Spleen (tissue), 13 donors: ENCODE measurements at places on chromosomes 6 and 20. TPM values are rescaled to one million over a fixed set of nuclear protein-coding genes. Genes with fewer than 3 reads are reported as not detected.

DNA sequence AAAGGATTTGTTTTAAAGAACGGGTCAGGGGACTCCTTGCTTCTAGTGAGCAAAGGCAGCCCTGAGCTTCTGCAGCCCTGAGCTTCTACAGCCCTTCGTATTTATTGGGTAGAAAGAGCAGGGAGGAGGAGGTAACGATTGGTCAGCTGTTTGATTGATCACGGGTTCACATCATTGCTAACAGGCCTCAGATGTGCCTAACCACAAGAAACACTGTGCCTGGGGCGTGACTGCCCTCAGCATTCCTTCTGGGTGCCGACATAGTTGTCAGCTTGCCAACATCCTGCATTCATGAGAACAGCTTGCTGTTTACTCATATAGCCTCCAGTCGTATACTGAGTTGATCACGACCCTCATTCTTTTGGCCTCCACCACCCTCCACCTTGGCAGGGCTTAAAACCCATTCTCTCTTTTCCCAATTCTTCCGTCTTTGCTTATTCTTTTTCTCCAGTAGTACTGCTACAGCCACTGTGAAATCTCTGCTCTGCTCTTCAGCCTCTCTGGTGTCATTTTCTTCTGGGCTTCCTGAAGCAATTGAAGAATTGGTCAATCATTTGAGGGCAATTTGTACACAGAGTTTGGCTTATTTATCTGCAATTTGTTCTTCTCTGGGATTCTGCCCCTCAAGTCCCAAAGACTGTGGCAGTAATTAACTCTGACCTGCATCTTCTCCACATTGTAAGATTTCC is 25.4 kb upstream of the NOP56 start:
- DNase-seq: no peak

DNA sequence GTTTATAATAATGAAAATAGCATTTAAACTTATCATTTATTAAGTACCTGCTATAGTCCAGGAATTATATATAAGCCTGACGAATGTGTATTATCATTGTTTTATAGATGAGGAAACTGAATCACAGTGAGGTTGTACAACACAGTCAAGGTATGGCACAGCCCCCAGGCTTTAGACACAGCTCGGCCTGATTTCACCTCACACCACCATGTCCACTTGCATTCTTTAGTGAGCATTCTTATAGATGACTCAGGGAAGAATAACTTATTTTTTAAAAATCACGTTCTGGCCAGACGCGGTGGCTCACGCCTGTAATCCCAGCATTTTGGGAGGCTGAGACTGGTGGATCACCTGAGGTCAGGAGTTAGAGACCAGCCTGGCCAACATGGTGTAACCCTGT is 289.0 kb downstream of the SYNE1 start:
- DNase-seq: no peak

- DNase-seq: no peak
Measured at GRCh38 chr20:50281831-50282591, 91.4 kb downstream of the CEBPB start.

GRCh38 chr6:67593247-67593646 is 1041.8 kb upstream of the ADGRB3 start:
- DNase-seq: no peak

GRCh38 chr20:16271450-16271849 is 301.8 kb downstream of the KIF16B start:
- no peak for DNase-seq

ECI2 gene
- 34.9 TPM for polyA plus RNA-seq

DNA sequence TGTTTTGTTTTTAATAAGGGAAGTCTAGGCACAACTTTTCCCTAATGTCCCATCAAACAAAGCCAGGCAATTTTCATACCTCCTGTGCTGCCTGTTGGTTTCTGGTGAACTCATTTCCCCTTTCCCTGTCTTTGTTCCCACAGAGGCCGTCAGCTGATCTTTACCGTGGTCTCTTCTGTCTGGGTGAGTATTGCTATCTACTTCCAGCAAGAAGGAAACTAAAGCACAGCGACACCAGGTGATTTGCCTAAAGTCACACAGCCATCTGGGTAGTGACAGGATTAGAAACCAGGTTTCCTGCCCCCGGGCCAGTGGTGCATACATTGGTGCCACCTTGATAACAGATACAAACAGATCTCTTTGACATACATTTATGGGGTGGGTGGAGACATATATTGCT is 59.6 kb downstream of the RAB44 start:
- no peak for DNase-seq

- no peak for DNase-seq
Measured at GRCh38 chr6:98137391-98137790, 697.0 kb upstream of the POU3F2 start.

SMPDL3A gene
- polyA plus RNA-seq: 12.7 TPM

PRICKLE4 gene
- 0.61 TPM for polyA plus RNA-seq

SMIM28 gene
- not detected for polyA plus RNA-seq

- no peak for DNase-seq
Measured at GRCh38 chr6:166418691-166419143, 36.0 kb upstream of the MPC1 start.

VNN1 gene
- 2.9 TPM for polyA plus RNA-seq

EPB41L1 gene
- polyA plus RNA-seq: 1.5 TPM

TCF21 gene
- 6.5 TPM for polyA plus RNA-seq

- DNase-seq: no peak
Measured at GRCh38 chr20:1987826-1988225, 6.0 kb downstream of the PDYN start.

GRCh38 chr20:19070026-19070425 is 142.4 kb upstream of the SLC24A3 start:
- DNase-seq: no peak

DNA sequence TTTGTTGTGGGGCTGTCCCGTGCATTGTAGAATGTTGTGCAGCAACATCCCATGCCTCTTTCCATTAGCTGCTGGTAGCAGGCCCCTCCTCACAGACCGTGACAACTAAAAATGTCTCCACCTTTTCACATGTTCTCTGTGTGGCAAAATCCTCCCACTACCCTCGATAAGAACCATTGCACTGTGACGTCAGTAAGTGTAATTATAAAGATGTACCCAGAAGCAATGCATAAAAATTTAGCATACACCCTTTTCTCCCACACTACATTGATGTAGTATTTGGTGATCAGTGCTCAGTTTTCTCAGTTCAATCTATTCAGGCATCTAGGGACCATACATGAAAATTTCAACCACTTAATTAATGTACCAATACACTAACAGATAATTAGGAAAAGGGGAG is 389.9 kb downstream of the DOK5 start:
- DNase-seq: no peak

- DNase-seq: no peak
Measured at GRCh38 chr6:142184307-142184706, 37.2 kb downstream of the VTA1 start.

DNA sequence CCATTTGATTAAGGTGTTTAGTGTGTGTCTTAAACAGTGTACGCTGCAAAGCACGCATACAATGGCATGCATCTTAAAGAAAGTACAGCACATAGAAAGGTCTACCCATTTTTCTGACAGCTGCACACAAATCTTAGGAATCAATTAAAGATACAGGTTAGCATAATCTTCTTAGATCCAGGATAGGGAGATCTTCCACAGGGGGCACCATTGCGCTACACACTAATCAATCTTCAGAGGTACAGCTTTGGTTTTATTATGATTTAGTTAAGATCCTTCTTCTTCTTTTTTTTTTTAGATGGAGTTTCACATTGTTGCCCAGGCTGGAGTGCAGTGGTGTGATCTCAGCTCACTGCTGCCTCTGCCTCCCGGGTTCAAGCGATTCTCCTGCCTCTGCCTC is 63.7 kb upstream of the BEND3 start:
- no peak for DNase-seq

DNA sequence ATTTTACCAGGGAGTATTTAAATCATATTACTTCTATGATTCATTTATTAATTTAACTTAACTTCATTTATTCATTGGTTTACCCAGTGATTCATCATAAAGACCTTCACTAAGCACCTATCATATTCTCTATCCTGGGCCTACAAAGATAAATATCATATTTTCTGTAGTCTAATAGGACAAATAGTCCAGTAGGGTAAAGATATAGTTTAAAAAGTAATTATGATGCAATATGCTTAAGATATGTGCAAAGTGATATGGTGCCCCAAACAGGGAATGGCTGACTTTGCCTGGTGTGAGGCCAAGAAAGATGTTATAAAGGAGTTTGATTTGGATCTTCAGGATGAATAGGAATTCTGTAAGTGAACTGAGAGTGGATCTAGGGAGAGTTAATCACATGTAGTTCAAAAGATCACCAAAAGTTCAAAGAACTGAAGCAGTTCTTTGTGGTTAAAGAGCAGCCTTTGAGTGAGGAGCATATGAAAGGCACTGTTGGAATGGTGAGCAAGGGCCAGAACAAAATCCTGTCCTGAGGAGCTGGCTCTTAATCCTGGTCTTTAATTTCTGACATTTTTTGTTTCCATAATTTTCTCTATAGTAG is 45.5 kb downstream of the MLIP start:
- no peak for DNase-seq
